ENCODE measurements at places on chromosomes 2 and 18.
A peak's percentile ranks its signal among the peaks of the same experiment; 100 is the strongest.

GRCh38 chr2:109208071-109208950 lies 79.3 kb downstream of the SH3RF3 start:
- no peak for DNase-seq

DNA sequence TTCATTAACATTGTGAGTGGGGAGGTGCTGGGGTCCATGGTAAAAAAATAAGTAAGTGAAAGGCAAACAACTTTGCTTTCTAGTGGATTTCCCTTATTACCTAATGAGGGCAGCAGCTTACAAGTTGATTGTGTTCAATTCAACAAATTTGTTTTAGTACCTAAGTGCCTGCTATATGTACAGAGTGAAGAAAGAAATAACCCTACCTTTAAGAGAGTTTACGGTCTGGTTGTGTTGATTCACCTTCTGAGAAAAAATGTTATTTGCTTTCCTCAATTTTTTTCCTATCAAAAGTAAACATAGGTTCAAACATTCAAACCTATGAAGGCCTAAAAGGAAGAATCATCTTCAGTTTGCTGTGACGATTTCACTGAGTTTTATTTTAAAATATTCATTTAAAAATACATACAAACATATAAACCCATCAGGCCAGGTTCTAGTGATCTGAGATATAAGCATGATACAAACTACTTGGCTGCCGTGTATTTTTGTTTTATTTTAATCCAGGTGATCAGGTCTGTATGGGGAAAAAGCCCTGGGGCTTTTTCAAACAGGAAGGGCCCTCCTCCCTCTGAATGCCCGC lies 1.5 kb upstream of the SPTBN1 start:
- DNase-seq = no peak

DNA sequence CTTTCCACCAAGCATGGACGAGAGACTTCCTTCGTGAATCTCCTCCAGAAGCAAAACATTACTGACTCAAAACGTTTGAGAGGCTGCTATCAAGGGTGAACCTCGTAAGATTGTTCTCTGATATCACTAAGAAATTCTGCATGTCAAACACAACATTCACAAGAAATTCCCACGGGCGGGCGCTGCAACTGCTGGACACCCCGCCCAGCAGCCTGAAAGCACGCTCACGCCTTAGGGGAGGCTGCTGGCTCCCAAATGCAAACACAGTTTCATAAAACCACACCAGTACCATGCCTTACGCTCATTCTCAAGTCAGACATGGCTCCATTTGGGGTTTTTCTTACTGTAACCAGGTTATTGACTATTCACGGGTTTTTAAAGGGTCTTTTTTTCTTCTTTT lies 39.0 kb downstream of the MBP start:
- no peak for DNase-seq

DNA sequence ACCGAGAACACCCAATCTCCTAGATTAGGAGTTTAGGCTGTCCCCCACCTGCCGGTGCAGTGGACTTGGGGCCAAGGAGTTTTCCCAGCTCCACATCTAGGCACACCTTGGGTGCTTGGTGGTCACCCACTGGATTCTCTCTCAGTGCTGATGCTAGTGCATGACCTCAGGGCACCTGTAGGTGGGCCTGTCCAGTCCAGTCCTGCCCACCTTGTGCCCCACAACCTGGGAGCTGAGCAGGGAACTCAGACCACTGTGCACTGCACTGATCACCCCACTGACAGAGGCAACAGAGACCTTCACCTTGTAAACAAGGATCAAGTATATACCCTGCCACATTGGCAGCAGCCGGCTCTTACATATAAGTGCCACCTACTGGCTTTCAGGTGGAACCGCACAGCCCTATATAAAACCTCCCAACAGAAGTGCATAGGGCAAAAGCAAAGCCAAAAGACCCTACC lies 12.7 kb upstream of the CDH19 start:
- DNase-seq = peak; percentile 9

DNA sequence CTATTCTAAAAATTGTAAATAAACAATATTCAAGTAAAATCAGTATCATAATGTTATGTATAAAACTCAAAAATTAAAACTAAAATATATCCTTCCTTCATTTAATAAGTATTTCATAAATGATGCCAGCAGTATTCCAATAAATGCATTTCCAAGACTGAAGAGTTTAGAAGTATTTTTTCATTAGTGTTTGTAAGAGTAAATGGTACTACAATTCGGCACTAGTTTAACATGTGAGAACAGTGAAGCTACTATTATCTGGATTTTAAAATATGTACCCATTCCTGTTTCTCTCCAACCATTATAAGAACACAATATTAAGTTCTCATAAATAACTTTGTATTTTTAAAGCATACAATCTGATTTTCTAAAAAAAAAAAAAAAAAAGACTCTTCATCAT lies 3.3 kb downstream of the BAZ2B start:
- DNase-seq = no peak

- no peak for DNase-seq
These were observed 476.4 kb upstream of the SPHKAP start for GRCh38 chr2:228657807-228658402.

DNA sequence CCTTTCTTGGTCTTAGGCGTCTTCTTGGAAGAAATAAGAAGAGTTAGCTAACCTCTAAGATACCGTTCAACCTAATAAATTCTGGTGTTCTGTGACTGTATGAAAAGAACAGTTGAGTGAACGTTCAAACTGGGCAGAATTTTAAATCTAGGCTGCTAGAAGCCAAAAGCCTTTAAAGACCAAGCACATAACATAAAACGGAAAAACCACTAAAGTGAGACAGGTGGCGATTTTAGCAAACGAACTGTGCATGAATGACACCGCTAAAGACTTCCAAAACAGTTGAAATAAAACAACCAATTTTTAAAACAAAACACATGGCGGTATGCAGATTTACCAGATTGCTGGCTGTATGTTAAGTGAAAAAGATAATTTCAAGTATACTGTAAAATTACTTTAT lies 73.1 kb downstream of the GALNT13 start:
- DNase-seq = no peak

DNA sequence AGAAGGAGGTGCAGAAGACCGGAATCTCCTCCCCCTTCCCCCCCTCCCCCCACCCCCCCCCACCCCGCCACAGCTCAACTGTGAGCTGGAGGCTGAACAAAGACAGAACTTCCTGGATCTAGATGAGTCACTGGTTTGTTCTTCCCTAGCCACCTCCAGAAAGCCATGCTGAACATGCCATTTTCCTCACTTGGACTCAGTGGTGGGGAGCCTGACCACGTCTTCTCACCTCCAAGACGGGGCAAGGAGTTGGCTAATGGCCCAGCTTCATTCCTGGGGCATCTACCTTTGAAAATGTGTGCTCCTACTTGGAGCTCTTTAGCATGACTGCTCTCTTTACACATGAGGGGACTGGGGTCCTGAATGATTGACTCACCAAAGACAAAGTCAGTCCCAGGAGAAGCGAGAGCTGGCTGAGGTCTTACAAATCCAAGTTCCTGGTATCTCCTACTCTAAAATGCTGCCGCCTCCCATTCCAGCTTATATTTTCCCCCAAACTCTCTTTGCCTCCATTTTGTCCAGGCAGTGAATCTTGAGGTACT lies 22.6 kb upstream of the FZD5 start:
- peak; percentile 60 for DNase-seq

GRCh38 chr2:217184242-217184641 lies 324.4 kb upstream of the TNP1 start:
- no peak for DNase-seq

DNA sequence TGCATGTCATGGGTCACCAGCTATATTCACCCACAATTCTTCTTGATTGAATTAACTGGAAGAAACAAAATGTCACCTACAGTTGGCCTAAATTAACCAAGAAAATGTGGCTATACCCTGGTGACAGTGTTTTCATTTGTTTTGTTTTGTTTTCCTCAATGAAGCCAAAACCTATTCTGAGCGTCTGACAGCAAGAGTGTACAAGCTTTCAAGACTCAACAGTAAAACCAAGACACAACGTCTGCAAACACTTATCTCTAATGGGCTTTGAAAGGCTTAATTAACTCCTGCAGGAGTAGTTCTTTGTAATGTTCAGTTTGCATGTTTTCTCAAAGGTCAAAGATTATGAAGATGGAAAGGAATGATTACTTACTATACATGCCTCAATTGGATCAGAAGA lies 827.6 kb upstream of the KLHL29 start:
- no peak for DNase-seq

- no peak for DNase-seq
These were observed 306.8 kb downstream of the CELF4 start for GRCh38 chr18:37258819-37259218.

DNA sequence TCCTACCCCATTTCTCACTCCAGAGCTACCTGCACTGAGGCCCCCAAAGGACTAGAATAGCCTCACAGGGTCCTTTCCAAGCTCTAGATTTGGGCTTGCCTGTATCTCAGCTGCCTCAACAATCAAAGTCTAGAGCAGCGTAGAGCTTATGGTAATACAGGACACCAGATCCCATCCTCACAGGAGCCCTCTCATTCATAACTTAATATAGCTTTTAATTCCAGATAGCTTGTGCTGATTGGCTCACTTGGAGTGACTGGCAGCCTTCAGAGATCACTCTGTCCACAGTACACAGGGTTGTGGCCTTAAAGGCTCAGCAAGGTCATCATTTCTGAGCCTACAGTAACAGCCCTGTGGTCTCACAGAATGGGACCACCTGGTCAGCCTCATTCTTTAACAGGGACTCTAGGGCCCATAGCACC lies 51.4 kb downstream of the ZFP36L2 start:
- no peak for DNase-seq

GRCh38 chr2:235265348-235265965 lies 228.4 kb upstream of the AGAP1 start:
- no peak for DNase-seq

DNA sequence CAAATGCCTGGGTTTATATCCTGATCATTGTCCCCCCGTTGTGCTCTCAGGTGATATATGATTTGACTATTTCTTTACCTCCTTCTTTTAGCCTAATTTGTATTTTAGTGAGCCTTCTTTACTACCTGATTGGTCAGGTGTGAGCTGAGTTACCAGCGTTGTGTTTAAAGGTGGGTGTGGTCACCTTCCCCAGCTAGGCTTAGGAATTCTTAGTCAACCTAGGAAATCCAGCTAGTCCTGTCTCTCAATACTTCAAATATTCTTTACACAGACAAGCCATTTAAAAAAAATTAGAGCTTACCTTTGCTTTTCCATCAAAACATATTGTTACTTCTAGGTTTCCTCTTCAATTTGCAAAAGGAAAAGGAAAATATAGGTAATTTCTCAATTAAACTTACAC lies 30.2 kb downstream of the KYNU start:
- DNase-seq = no peak

Data from AML-193 (cell line).